ENCODE measurements at places on chromosomes 5 and 9.

DNA sequence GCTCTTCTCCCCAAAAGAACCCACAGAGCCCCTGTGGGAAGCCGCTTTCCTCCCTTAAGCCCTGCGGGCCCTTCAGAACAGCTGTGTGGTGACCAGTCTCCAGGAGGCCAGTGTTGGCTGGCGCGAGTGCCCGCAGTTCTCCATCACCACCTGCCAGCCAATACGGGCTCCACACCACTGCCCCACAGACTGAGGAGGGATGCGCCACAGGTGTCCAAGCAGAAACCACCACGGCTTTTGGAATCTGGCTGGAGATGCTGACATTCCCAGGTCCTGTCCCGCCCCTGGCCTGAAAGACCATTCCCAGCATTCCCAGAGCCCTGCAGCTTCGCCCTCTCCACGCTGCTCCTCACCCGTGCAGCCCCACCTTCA, 12.8 kb downstream of the CCNI2 start:
- DNase-seq = no peak
- no peak overlapping the region for H3K27ac ChIP-seq
- H3K27me3 ChIP-seq = peaks cover 1% of the 10 kb centered on the region
- no peaks in the 10 kb centered on the region for H3K36me3 ChIP-seq
- no peaks in the 10 kb centered on the region for H3K4me1 ChIP-seq
- H3K4me3 ChIP-seq = no peak overlapping the region

GRCh38 chr5:98206566-98206965, 566.9 kb upstream of the RGMB start:
- no peaks in the 10 kb centered on the region for H3K4me1 ChIP-seq
- no peak overlapping the region for H3K27ac ChIP-seq
- no peaks in the 10 kb centered on the region for H3K36me3 ChIP-seq
- no peak for DNase-seq
- H3K4me3 ChIP-seq = no peak overlapping the region

DNA sequence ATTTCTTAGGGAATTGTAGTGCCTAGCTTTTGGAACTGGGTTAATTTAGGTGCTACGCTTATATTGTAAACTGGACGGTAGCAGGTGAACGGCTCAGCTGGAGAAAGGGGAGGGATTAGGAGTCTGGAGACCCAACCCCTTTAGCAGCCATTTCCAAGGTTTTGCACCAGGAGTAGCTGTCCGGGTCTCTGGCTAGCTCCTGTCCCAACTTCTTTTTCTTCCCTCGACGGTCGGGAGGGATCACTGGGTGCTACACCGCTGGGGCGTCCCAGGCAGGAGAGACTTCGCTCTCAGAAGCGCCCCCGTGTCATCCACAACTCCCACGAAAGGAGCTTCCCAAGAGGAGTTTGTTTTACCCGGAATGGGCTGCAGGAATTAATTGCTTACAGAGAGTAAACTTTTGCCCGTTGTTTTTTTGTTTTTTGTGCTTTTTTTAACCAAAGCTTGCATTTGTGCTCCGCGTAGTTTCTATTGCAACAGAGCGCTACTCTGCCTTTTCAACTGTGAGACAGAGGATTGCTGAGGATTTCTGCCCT, 1640.9 kb upstream of the C9orf72 start:
- no peak overlapping the region for H3K27ac ChIP-seq
- H3K4me1 ChIP-seq = peaks cover 16% of the 10 kb centered on the region
- no peaks in the 10 kb centered on the region for H3K36me3 ChIP-seq
- peaks cover 63% of the 10 kb centered on the region for H3K27me3 ChIP-seq
- no peak for DNase-seq

DNA sequence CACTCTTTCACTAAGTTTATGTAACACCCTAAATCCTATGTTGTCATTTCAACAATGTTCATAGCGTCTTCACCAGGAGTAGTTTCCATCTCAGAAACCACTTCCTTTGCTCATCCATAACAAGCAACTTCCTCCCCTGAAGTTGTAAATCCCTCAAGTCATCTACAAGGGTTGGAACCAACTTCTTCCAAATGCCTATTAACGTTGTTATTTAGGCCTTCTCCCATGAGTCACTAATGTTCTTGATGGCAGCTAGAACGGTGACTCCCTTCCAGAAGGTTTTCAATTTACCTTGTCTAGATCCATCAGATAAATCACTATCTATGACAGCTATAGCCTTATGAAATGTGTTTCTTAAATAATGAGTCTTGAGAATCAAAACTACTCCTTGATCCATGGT, 73.3 kb upstream of the TARS1 start:
- no peaks in the 10 kb centered on the region for H3K36me3 ChIP-seq
- H3K4me3 ChIP-seq = no peak overlapping the region
- no peaks in the 10 kb centered on the region for H3K27me3 ChIP-seq
- H3K27ac ChIP-seq = no peak overlapping the region
- no peak for DNase-seq
- peaks cover 16% of the 10 kb centered on the region for H3K4me1 ChIP-seq

- no peak overlapping the region for H3K4me3 ChIP-seq
- peaks cover 14% of the 10 kb centered on the region for H3K27me3 ChIP-seq
- no peaks in the 10 kb centered on the region for H3K4me1 ChIP-seq
These were observed 17.8 kb upstream of the LAMC3 start for GRCh38 chr9:130990978-130991777.

DNA sequence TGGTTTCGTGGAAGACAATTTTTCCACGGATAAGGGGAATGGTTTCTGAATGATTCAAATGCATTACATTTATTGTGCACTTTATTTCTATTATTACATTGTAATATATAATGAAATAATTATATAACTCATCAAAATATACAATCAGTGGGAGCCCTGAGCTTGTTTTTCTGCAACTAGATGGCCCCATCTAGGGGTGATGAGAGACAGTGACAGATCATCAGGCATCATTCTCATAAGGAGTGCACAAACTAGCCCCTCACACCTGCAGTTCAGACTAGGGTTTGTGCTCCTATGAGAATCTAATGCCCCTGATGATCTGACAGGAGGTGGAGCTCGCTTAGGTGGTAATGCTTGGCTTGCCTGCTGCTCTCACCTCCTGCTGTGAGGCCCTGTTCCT, 6.4 kb downstream of the ISCA1 start:
- H3K27ac ChIP-seq = no peak overlapping the region
- DNase-seq = no peak
- no peak overlapping the region for H3K4me3 ChIP-seq
- peaks cover 13% of the 10 kb centered on the region for H3K4me1 ChIP-seq
- peaks cover 19% of the 10 kb centered on the region for H3K36me3 ChIP-seq
- H3K27me3 ChIP-seq = no peaks in the 10 kb centered on the region

GRCh38 chr5:37665889-37666288, 174.0 kb downstream of the GDNF start:
- H3K4me1 ChIP-seq = peaks cover 5% of the 10 kb centered on the region
- no peak overlapping the region for H3K4me3 ChIP-seq
- H3K27ac ChIP-seq = no peak overlapping the region
- no peaks in the 10 kb centered on the region for H3K27me3 ChIP-seq

GRCh38 chr5:128082551-128083032, 974 bp upstream of the SLC12A2 start:
- H3K4me1 ChIP-seq = peaks cover 65% of the 10 kb centered on the region
- H3K36me3 ChIP-seq = peaks cover 3% of the 10 kb centered on the region
- H3K4me3 ChIP-seq = peak overlapping the region; percentile 97
- peak overlapping the region; percentile 97 for H3K27ac ChIP-seq
- no peak for DNase-seq

GRCh38 chr5:81852291-81853029, 101.6 kb upstream of the SSBP2 start:
- DNase-seq = peak; percentile 12
- H3K4me3 ChIP-seq = peak overlapping the region; percentile 84
- H3K4me1 ChIP-seq = peaks cover 30% of the 10 kb centered on the region
- no peaks in the 10 kb centered on the region for H3K36me3 ChIP-seq
- H3K27me3 ChIP-seq = no peaks in the 10 kb centered on the region

DNA sequence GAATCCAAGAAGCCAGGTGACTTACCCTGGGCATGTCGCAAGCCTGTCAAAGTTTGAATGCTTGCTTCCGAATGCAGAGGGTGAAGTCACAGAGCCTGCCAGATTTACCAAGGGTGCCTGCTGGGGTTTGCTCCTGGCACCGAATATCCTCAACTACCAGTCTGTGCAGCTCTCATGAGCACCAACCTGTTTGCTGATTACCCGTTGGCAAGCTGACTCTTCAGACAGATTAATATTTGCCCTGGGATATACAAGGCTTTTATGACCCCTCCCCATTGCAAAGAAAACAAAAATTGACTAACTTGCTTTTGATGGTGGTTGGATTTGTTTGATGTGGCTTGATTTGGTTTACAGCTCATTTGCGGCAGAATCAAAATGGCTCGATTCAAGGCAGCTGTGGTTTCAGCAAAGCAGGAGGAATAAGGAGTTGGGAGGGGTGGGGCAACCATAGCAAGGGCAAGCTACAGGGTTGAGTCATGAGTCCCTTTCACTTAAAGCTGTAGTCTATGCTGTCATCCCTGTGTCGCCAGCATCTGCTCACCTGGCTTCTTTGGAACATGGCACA, 82.3 kb upstream of the AGXT2 start:
- peaks cover 33% of the 10 kb centered on the region for H3K27me3 ChIP-seq
- H3K27ac ChIP-seq = no peak overlapping the region
- DNase-seq = no peak
- H3K4me1 ChIP-seq = no peaks in the 10 kb centered on the region
- H3K4me3 ChIP-seq = no peak overlapping the region

GRCh38 chr5:173025651-173026050, 30.5 kb upstream of the CREBRF start:
- no peak for DNase-seq
- H3K27ac ChIP-seq = no peak overlapping the region
- H3K4me1 ChIP-seq = peaks cover 4% of the 10 kb centered on the region
- no peak overlapping the region for H3K4me3 ChIP-seq

DNA sequence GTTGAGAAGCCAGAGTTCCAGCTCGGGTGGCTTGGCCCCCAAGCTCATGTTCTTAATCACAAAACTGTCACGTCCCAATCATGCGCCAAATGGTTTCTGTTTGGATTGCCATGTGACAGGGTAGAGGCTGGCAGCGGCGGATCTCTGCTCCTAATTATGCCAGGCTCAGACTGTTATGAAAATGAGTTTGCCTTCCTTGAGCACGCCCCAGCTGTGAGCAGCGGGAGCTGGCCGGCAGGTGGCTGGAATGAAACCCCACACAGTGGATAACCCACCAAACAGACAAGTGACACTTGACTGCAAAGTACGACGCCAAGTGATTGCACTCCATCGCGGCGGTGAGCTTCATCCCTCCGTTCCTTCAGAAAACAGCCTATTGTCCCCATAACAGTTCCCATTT, 75.4 kb downstream of the CFAP77 start:
- no peaks in the 10 kb centered on the region for H3K36me3 ChIP-seq
- H3K27ac ChIP-seq = no peak overlapping the region
- H3K4me1 ChIP-seq = peaks cover 10% of the 10 kb centered on the region
- peaks cover 70% of the 10 kb centered on the region for H3K27me3 ChIP-seq

DNA sequence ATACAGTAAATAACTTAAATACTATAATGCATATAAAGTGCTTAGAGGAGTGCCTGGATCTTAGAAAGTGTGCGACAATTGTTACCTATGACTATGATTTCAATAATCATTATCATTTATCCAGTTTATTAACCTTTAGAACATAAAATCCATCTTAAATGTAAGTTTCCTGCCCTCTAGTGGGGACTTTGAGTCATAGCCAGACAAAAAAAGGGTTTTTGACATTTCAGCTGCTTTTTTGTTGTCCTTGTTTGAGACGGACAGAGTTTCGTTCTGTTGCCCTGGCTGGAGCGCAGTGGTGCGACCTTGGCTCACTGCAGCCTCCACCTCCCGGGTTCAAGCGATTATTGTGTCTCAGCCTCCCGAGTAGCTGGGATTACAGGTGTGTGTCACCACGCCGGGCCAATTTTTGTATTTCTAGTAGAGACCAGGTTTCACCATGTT, 9.7 kb upstream of the C9orf152 start:
- H3K4me3 ChIP-seq = no peak overlapping the region
- peaks cover 2% of the 10 kb centered on the region for H3K36me3 ChIP-seq
- H3K4me1 ChIP-seq = no peaks in the 10 kb centered on the region
- DNase-seq = peak; percentile 21
- no peaks in the 10 kb centered on the region for H3K27me3 ChIP-seq
- H3K27ac ChIP-seq = no peak overlapping the region

GRCh38 chr5:73139485-73139884, 19.1 kb downstream of the TMEM171 start:
- no peaks in the 10 kb centered on the region for H3K4me1 ChIP-seq
- no peak overlapping the region for H3K27ac ChIP-seq
- DNase-seq = no peak
- H3K36me3 ChIP-seq = peaks cover 4% of the 10 kb centered on the region
- peaks cover 47% of the 10 kb centered on the region for H3K27me3 ChIP-seq

DNA sequence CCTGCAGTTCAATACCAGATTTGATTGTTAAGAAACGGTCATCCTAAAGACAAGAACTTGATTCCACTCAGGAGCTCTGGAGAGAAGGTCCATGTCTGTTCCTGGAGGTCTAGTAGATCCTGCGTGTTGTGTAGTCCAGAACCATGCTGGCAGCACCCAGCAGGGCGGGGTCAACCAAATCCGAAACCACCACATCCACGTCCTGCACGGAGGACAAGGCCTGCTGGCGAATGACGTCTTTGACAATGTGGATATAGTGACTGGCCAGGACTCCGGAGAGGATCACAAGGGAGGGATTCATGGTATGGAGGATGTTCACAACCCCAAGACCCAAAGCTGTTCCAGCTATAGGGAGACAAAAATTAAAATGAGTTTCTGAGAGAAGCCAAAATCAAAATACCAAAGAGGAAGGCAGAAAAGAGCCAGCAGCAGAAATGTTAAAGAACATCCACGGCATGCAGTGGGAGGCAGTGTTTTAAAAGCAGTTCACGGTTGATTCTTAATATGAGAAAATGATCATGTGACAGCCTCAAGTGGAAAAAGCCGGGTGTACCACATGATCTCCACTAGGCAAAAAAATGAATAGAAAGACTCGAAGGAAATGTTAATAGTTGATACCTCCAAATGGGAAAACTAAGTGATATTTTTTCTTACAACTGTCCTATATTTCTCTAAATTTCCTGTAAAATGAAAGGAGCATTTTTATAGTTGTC, 26.7 kb downstream of the CLTA start:
- DNase-seq = no peak
- H3K4me3 ChIP-seq = no peak overlapping the region

- DNase-seq = no peak
- no peaks in the 10 kb centered on the region for H3K4me1 ChIP-seq
- no peaks in the 10 kb centered on the region for H3K27me3 ChIP-seq
These were observed 59.1 kb upstream of the CAMK4 start for GRCh38 chr5:111165058-111165457.

DNA sequence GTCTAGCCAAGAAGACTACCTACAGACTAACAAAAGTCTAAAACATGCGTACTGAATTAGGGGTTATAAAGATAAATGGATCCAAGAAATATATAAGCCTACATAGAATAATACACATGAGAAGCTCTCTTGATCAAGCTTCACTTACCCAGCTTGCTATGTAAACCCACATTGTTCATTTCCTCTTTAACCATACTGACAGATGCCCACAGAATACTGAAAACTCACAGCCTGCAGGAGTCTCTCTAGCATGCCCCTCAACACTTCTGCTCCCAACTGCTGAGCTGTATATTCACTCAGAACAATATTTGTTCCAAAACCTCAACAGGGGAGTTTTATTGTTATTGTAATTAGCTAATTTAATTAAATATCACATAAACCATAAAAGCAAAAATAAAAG, 52.4 kb downstream of the RFX3 start:
- H3K27ac ChIP-seq = no peak overlapping the region
- H3K4me1 ChIP-seq = peaks cover 41% of the 10 kb centered on the region
- no peak overlapping the region for H3K4me3 ChIP-seq
- no peaks in the 10 kb centered on the region for H3K27me3 ChIP-seq

Data from naive B cell (primary cell).